ENCODE measurements at places on chromosomes 5 and 9. TPM values are rescaled to one million over a fixed set of nuclear protein-coding genes. Genes with fewer than 3 reads are reported as not detected.

DNA sequence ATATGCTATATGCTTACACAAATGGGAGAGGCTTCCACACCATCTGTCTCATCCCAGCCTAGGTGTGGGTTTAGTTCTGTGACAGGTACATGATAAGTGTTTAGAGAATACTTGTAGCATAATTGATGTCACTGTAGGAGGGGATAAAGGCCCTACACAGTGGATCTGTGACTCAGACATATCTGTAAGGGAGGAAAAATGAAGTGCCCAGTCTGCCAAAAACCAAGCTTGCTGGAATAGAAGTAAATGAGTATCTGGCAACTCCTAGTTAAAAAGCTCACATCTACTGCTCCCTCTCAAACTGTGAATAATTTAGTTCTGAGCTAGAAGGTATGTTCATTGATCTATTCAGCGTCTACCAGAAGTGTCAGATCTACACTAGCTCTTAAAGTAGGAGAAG is 38.9 kb upstream of the FAM174A start:
- no peak for DNase-seq

DNA sequence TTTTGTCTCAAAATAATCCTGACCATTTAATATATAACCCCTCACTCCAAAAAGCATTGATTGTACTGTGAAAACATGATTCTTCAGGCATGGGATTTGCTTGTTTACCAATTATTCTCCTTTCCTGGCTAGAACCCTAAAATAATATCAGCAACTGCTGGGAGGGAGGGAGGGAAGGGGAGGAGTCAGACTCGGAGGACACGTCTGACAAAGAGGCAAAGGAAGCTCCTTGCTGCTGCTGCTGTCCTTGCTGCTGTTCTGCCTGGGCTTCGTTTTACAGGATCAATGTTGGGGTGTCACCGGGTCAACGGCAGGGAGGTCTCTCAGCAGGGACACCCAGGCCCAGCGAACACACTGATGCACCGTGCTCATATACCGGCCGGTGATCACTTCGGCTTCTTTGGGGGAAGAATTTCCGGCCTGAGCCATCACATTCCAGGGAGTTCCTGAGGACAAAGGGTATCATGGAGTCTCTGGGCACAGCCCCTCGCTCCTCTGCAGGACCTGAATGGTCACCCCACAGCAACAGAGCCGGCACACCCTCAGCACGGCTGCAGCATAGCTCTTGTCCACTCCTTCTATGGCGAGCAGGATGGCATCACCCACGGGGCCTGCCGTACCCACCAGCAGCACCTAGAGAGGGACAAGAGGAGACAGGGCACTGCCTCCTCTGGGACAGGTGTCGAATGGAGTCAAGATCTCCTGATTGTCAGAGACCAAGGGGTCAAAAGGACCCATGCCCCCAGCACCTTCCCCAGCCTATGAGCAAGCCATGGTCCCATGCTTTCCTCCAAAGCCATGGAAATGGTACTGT is 27.9 kb downstream of the MED10 start:
- no peak for DNase-seq

Gene GLRA1
- total RNA-seq = not detected

GRCh38 chr9:133321411-133321935 is 14.5 kb downstream of the SURF6 start:
- DNase-seq = no peak

DNA sequence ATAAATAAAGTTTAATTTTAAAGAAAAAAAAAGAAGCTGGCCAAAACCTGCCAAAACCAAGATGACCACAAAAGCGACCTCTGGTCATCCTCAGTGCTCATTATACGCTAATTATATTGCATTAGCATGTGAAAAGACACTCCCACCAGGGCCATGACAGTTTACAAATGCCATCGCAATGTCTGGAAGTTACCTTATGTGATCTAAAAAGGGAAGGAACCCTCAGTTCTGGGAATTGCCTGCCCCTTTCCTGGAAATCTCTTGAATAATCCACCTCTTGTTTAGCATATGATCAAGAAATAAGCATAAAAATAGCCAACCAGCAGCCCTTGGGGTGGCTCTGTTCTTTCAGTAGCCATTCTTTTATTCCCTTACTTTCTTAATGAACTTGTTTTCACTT is 178.3 kb upstream of the MAP1B start:
- no peak for DNase-seq

- DNase-seq = no peak
Measured at GRCh38 chr5:22044229-22044628, 808.9 kb downstream of the CDH12 start.

All from activated T-cell treated with anti-CD3 and anti-CD28 coated beads, Interleukin-2, amount 50 U/mL, for 4 hours (primary cell).